ENCODE measurements at places on chromosomes 6 and 20. TPM values are rescaled to one million over a fixed set of nuclear protein-coding genes. Genes with fewer than 3 reads are reported as not detected.

DNA sequence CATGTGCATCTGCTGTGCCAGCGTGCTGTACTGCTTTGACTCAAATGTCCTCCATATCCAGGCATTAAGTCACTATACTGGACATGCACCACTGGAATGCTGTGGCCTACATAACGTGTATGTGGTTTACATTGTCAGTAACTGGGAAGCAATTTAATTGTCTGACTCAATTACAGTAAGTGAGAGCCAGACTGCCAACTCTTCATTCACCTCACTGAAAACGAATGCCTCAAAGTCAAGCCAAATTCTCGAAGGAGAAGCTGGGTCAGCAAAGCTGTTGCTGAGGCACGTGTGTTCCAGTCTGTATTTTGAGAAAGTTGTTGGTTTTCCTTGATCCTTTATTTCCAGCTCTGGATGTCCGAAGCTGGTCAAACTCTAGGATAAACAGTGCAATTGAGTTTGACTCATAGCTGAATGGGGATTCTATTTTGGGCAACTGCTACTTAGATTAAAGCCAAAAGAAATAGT lies 534.3 kb downstream of the COL12A1 start:
- DNase-seq, result no peak
- no peaks in the 10 kb centered on the region for H3K4me1 ChIP-seq
- no peak overlapping the region for H3K27ac ChIP-seq
- no peak overlapping the region for H3K4me3 ChIP-seq
- no peaks in the 10 kb centered on the region for H3K36me3 ChIP-seq
- H3K27me3 ChIP-seq, result no peaks in the 10 kb centered on the region

DNA sequence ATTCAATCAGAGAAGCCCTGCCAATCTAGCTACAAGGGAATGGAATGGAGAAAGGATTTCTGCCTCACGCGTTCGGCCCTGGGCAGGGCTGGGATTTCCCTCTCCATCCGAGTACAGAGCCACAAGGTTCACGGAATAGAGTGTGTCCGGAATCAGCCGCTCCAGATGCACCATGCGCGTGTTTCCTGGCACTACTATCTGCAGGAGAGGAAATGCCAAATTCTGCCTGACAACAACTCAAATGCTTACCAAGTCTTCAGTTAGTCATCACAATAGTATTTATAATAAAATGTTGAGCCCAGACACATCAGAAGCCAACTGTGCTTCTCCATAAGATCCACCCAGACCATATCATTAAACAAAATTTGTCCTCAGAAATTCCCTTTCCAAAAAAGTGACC lies 75.1 kb downstream of the COL12A1 start:
- H3K36me3 ChIP-seq, result no peaks in the 10 kb centered on the region
- no peaks in the 10 kb centered on the region for H3K27me3 ChIP-seq
- peaks cover 9% of the 10 kb centered on the region for H3K4me1 ChIP-seq
- no peak for DNase-seq

GRCh38 chr6:86913795-86914194 lies 23.5 kb upstream of the HTR1E start:
- H3K27me3 ChIP-seq, result no peaks in the 10 kb centered on the region
- H3K4me3 ChIP-seq, result no peak overlapping the region
- H3K36me3 ChIP-seq, result no peaks in the 10 kb centered on the region
- no peak overlapping the region for H3K27ac ChIP-seq
- no peaks in the 10 kb centered on the region for H3K4me1 ChIP-seq
- DNase-seq, result no peak

DNA sequence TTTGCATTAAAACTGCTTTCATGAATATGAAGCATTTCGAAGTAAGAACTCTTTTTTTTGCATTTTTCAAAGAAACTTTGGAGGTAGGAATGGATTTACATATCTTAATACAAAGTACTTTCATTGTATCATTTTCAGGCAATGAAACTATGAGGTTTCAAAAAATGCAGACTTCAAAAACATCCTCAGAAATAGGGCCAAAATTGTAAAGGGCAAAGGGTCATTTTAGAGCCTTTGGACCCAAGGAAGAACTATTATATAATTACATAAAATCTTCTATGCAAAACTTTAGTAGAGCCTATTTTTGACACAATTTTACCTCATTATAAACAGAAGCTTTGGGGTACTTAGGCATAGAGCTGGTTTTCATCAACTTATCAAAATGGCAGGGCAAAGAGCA lies 4.9 kb downstream of the PRKN start:
- H3K36me3 ChIP-seq, result peaks cover 12% of the 10 kb centered on the region
- peaks cover 10% of the 10 kb centered on the region for H3K4me1 ChIP-seq
- no peak overlapping the region for H3K4me3 ChIP-seq
- no peak overlapping the region for H3K27ac ChIP-seq
- DNase-seq, result no peak

- H3K4me3 ChIP-seq, result peak within 1 kb of the TSS; percentile 76
- peak; percentile 58 for DNase-seq
- H3K27ac ChIP-seq, result peak within 1 kb of the TSS; percentile 75
- H3K4me1 ChIP-seq, result peaks cover 28% of the 10 kb centered on the region
- H3K27me3 ChIP-seq, result no peaks in the 10 kb centered on the region
- peaks cover 22% of the 10 kb centered on the region for H3K36me3 ChIP-seq
Observed at GRCh38 chr6:143677891-143678791, at the start of gene PHACTR2. TSS of gene PHACTR2 (plus strand) at chr6:143677965. CDS start at chr6:143678164, 199 bp downstream.

GRCh38 chr20:51428401-51429143 lies 113.9 kb downstream of the NFATC2 start:
- H3K36me3 ChIP-seq, result peaks cover 3% of the 10 kb centered on the region
- no peak overlapping the region for H3K27ac ChIP-seq
- H3K27me3 ChIP-seq, result no peaks in the 10 kb centered on the region
- H3K4me3 ChIP-seq, result no peak overlapping the region

DNA sequence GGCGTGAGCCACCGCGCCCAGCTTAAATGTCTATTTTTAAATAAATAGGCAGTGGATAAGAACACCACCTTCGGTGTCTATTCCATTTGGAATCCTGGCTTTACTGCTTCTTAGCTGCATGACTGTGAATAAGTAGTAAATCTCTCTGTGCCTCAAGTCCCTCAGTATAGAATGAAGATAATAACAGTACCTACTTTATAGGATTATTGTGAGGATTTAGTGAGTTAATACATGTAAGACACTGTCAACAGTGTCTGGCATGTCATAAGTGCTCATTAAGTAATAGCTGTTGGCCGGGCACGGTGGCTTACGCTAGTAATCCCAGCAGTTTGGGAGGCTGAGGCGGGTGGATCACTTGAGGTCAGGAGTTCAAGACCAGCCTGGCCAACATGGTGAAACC lies 10.1 kb downstream of the TPX2 start:
- H3K4me1 ChIP-seq, result peaks cover 26% of the 10 kb centered on the region
- H3K27ac ChIP-seq, result no peak overlapping the region
- no peaks in the 10 kb centered on the region for H3K27me3 ChIP-seq
- H3K36me3 ChIP-seq, result peaks cover 55% of the 10 kb centered on the region
- DNase-seq, result no peak

- no peak within 1 kb of the TSS for H3K4me3 ChIP-seq
- peaks cover 23% of the 10 kb centered on the region for H3K36me3 ChIP-seq
- H3K27ac ChIP-seq, result no peak within 1 kb of the TSS
- H3K27me3 ChIP-seq, result no peaks in the 10 kb centered on the region
- DNase-seq, result peak; percentile 92
- peaks cover 45% of the 10 kb centered on the region for H3K4me1 ChIP-seq
Observed at GRCh38 chr6:79536954-79537747, at the start of gene LCA5. TSS of gene LCA5 (minus strand) at chr6:79537430. CDS start at chr6:79518894, 18,536 bp downstream.

DNA sequence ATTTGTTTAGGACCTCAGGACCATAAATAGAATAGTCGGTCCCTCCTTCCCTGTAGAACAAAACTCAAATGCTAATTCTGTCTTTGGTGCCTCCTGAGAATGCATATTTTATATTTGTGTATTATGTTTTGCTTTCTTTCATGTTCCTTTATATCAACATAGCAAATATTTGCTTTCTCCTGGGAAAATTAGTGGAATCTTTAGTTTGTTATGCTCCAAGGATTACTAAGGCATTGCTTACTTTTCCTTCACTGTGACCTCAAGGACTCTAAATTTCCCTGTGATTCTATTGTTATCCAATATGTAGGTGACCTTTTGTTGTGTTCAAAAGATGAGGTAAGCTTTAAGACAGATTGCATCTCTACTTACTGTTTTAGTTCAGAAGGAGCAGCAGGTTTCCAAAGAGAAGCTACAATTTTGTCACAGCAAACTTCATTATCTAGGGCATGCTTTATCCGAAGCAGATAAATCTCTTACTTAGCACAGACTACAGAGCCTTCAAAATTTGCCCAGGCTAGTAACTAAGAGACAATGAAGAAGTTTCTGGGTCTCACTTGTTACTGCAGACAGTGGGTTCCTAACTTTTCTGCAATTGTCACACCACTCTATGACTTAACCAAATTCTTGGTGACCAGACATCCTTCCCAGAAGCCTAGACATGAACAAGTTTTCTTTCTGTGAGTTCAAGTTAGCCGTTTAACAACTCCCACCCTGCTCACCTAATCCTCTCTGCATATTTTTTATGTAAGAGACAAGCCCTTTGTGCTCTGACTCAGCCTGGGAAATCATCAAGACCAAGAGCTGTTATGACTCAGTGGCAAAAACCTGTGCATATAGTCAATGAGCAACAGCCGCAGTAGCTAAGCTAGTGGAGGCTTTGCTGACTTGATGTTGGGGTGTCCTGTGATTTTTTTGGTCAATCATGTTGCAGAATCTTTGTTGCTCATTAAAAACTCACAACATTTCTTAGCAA lies 378.8 kb downstream of the QKI start:
- no peaks in the 10 kb centered on the region for H3K36me3 ChIP-seq
- no peak overlapping the region for H3K27ac ChIP-seq
- peak; percentile 35 for DNase-seq

DNA sequence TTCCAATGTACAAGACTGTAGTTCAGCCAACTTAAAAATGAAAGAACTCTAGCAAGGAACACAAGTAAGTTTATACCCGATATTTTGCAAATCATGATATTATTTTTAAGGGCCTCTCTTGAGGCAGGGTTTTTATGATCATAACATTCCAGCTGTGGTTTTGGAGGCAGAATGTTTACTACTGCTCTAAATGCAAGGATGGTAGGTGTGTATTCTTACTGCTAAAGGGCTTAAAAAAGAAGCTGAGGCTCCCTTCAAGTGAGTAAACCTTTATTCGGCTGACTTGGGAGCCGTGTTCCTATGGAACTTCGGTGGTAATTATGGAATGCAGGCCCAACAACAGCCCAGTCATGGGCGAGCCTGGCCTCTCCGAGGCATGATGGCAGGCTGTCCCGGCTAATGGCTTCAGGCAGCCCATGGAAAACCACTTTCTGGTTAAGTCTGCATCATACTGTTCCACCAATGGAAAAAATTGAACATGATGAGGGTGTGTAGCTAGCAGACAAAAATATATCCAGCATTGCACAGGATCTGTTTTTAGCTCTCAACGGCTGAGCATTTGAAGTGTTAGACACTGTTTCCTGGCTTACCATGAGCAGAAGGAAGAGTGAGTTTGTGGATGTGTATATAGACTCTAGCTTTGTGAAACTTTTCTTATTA lies 111.5 kb downstream of the TIAM2 start:
- H3K4me3 ChIP-seq, result no peak overlapping the region
- no peaks in the 10 kb centered on the region for H3K36me3 ChIP-seq
- DNase-seq, result no peak
- H3K27ac ChIP-seq, result no peak overlapping the region

DNA sequence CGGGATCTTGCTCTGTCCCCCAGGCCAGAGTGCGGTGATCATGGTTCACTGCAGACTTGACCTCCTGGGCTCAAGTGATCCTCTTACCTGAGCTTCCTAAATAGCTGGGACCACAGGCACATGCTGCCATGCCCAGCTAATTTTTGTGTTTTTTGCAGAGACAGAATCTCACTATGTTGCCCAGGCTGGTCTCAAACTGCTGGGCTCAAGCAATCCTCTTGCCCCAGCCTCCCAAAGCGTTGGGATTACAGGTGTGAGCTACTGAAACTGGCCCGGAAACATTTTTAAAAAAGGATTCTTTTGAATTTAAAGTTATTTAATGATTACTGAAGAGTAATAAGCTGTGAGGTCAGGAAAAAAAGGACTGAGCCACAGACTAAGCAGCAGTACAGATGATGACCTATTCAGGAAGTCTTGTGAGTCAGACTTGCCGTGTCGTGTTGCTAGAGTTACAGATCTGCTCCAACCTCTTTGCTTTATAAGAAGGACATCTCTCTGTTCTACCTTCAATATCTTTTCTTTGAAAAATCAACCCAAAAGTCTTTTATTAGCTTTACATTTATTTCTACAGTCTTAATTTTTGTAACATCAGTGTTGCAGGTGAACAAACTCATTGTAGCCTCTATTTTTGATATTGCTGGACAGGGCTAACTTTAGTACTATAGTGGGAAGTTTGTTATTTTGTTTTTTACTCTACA lies 108.7 kb downstream of the NCOA3 start:
- no peaks in the 10 kb centered on the region for H3K36me3 ChIP-seq
- no peak overlapping the region for H3K4me3 ChIP-seq
- H3K27ac ChIP-seq, result peak overlapping the region; percentile 72
- H3K4me1 ChIP-seq, result peaks cover 39% of the 10 kb centered on the region

GRCh38 chr6:20835315-20836010 lies 301.2 kb downstream of the CDKAL1 start:
- H3K36me3 ChIP-seq, result no peaks in the 10 kb centered on the region
- DNase-seq, result no peak
- H3K27me3 ChIP-seq, result no peaks in the 10 kb centered on the region
- peaks cover 6% of the 10 kb centered on the region for H3K4me1 ChIP-seq
- H3K4me3 ChIP-seq, result no peak overlapping the region

DNA sequence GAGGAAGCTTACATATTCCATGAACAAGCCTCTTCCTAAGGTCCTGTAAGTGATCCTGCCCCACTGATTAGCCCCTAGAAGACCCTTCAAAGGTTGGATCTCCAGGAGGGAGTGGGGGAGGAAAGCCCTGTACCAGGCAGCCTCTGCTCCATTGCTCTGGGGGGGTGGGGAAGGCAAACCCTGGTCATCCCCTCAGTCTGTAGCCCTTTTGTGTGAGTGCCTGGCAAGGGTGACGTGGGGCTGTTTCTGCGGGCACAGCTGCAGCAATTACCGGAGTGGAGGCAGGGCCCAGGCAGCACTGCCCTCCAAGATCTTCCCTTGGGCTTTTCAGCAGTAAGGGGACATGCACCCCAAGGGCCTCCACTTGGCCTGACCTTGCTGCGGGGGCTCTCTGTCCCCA lies at the start of gene MOG:
Gene MOG, plus strand, starts transcription at position 295 of the 400 bp plus-strand sequence. CDS start 118 bp downstream, outside the sequence.
- no peaks in the 10 kb centered on the region for H3K4me1 ChIP-seq
- H3K36me3 ChIP-seq, result no peaks in the 10 kb centered on the region
- no peak within 1 kb of the TSS for H3K27ac ChIP-seq
- H3K27me3 ChIP-seq, result no peaks in the 10 kb centered on the region
- no peak within 1 kb of the TSS for H3K4me3 ChIP-seq

GRCh38 chr20:24701027-24701426 lies 231.6 kb downstream of the SYNDIG1 start:
- no peak for DNase-seq
- no peaks in the 10 kb centered on the region for H3K4me1 ChIP-seq

Gene RAB32
- 26.9 TPM for total RNA-seq

Gene CST7
- not detected for total RNA-seq

Gene KCNK5
- total RNA-seq, result 62.4 TPM

Gene TCF21
- not detected for total RNA-seq

Gene ALDH8A1
- 1.5 TPM for total RNA-seq

Gene TSPO2
- total RNA-seq, result not detected

Gene ACTL10
- total RNA-seq, result 5.4 TPM

Gene RSPH4A
- total RNA-seq, result 0.22 TPM

Gene ORC3
- 32.7 TPM for total RNA-seq

Gene ITPA
- total RNA-seq, result 42.5 TPM

Data from Calu3 (cell line).